ENCODE measurements at places on chromosomes 5 and 9.

- DNase-seq = no peak
These were observed 5.4 kb downstream of the ROPN1L start for GRCh38 chr5:10447041-10447440.

- DNase-seq = peak; percentile 69
These were observed 30.5 kb downstream of the COL27A1 start for GRCh38 chr9:114185570-114186490.

- no peak for DNase-seq
These were observed 2.3 kb upstream of the CD274 start for GRCh38 chr9:5448016-5448415.

- no peak for DNase-seq
These were observed 219.1 kb upstream of the OTULINL start for GRCh38 chr5:14362491-14362890.

DNA sequence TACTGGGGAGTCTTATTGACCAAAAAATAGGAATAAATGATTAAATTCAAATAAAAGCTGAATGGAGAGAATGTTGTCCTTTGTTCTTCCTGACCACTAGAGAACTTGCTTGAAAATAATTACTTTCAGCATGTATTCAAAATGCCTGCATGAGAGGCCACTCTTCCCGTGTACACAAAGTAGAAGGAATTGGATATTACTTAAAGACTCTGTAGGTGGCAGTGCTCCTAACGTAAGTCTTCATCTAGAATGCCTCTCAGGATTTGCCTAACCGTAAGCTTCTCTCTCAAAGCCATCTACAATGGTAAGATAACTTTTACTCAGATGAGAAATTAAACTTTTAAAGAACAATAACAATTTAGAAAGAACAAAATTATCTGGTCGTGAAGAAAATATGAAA lies 620.0 kb upstream of the CCNG1 start:
- no peak for DNase-seq

- no peak for DNase-seq
These were observed 183.9 kb upstream of the OTULINL start for GRCh38 chr5:14397717-14398116.

DNA sequence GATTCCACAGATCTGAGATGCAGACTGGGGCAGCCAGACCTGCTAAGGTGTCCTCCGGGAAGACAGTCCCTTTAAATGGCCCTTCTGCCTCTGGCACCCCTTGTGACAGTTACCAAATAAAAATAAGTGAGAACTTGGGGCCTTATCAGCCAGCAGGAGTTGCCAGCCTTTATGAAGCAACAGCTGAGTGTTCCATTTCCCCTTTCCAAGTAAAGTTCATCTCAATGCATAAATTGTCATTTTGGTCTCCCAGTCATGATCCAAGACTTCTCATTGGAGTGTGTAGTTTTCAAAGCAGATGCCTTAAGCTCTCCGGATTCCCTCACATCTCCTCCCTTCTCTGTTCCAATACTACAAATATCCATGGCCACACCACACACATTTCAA lies 4.1 kb downstream of the PTCH1 start:
- no peak for DNase-seq

- DNase-seq = no peak
These were observed 12.6 kb upstream of the DHFR start for GRCh38 chr5:80667384-80667783.

GRCh38 chr9:72476617-72477437 lies 44.6 kb upstream of the TMC1 start:
- DNase-seq = peak; percentile 62

GRCh38 chr9:107460153-107461023 lies 29.2 kb downstream of the KLF4 start:
- DNase-seq = peak; percentile 66

DNA sequence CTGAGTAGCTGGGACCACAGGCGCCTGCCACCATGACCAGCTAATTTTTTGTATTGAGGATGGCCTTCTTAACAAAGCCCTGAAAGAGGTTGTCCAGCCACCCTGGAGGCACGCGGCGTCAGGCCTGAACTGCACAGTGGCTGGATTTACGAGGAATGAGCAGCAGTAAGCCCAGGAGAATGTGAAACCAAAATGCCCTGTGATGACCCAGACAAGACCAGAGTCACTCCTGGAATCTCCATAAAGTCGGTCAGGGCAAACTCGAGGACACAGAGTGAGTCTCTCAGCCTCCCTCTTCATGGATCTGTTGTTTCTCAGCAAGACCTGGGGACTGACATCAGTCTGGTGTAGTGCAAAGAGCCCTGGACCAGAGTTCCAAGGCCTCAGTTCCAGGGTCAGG lies 53.2 kb upstream of the C5orf58 start:
- DNase-seq = peak; percentile 61

- no peak for DNase-seq
These were observed 25.7 kb upstream of the IL9 start for GRCh38 chr5:135921388-135921787.

- DNase-seq = no peak
These were observed 2.3 kb downstream of the IL4 start for GRCh38 chr5:132675936-132676689.

- no peak for DNase-seq
These were observed 192.6 kb downstream of the ESM1 start for GRCh38 chr5:54792611-54793404.

GRCh38 chr5:45521067-45521466 lies 175.1 kb downstream of the HCN1 start:
- peak; percentile 58 for DNase-seq

DNA sequence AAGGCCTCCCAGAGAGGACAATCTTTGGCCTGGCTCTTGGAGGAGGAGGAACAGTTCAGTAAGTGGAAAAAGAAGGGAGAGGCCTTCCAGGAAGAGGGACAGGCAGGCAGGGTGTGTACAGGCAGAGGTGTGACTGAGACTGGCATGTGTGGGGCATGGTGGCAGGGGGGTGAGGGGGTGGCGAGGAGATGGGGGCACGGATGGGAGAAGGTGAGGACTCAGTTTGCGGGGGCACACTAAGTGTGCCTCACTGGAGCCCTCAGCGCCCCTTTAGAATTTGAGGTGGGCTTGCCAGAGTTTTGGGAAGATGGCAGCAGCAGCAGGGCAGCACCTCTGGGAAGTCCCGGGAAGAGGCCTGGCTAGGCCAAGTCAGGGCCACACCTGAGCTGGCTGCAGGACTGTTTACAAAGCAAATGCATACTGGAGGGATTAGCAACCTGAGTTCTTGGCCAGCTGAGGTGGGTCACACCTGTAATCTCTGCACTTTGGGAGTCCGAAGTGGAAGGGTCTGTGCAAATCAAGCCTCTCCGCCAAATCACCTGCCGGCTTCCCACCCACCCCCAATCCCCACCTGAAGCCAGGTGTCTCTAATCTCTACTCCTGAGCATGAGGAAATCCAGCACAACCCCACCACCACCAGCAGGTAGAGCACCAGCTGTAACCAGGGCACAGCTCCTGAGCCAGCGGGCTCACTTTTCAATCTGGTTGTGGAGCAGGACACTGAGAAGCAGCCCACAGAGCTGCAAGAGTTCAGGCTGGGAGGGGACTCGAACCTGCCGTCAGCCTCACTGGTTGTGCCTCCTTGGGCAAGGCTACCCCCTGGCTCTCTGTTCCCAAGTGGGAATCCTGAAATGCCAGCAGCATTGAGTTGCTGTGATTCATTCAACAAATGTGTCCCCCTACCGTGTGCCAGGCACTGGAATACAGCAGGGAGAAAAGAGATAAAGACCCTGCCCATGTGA lies 10.2 kb upstream of the GABRP start:
- no peak for DNase-seq

GRCh38 chr5:81778642-81779041 lies 27.7 kb upstream of the SSBP2 start:
- DNase-seq = no peak

DNA sequence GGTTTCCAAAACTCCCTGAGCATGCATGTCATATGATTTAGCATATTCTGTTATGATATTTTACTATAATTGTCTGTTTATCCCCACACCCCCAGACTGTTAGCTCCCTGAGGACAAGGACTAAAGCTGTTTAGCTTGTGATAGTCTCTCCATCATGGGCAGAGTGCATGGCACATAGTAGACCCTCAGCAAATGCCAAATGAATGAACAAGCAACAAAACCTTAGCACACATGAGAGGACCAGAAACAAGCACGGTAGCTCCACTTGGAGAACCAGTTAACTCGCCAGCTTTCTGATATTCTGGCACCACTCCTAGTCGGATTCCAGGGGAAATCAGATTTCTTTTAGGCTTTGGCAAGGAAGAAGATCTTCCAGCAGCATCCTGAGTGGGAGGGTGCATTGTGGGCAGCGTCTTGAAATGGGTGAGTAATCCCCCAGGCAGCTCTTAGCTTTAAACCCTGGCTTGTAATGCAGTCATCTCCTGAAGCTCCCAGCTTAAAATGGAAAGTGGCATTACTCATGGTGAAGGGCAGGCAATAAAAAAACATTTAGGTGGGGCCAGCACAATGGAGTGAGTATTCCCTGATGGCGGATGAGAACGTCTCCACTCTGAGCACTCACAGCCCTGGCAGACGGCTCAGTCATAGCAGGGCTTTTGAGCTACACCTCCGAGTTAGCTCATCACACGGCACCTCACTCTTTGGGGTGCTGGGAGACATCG lies 41.1 kb downstream of the FGF1 start:
- DNase-seq = peak; percentile 52

DNA sequence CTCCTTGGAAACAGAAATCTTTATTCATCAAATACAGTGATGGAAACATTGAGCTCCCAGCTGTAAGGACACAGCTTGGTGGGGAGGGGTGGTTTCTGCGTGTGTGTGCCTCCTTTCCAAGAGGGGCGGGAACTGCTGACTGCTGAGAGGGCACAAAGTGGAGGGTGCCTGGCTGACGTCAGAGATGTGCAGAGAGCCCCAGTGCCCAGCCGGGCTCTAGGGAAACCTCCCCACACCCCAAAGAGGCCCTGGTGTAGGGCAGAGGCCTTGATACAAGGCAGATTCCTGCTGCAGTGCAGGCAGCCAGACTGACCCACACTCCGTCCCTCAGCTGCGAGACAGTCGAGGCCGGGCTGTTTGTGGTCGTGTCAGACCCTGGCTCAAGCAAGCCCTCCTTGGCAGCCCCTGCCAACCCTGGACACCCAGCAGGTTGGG lies 191.0 kb downstream of the CACNA1B start:
- no peak for DNase-seq

DNA sequence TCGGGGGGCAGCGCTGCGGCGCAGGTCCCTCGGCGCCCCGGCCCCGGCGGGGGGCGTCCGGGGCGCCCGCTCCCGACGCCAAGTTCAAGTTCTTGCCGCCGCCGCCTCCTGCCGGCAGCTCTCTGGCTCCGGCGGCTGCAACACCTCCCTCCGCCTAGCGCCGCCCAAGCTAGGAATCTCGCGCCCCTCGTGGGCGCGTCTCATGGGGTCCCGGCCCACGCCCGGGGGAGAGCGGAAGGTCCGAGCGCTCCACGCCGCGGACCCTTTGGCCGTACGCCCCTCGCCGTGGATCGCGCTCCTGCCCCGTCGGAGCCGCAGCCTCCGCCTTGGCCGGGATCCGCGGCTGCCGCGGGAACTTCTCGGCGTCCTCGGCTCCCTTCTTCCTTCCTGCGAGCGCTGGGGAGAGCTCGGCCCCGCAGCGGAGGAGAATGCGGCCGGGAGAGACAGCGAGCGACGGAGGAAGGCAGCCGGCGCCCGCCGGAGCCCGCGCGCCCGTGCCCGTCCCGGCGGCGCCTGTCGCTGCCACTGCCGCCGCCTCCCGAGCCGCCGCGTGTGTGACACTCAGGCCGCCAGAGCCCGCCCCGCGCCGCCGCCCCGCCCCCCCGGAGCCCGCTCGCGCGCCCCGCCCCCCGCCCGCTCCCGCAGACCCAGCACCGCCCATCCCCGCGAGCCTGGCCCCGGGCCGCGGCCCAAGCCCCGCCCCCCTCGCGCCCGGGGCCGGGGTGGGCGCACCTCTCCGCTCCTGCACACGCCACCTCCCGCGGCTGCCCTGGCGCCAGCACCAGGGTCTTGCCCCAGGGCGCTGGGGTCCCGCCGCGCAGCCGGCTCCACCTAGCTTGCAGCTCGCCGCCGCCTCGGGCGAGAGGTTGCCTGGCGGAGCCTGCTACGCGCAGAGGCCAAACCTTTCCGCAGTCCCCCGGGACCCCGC lies at the start of gene SHB:
TSS of gene SHB (minus strand) at position 527 of the 928 bp plus-strand sequence. CDS start 582 bp downstream, outside the sequence.
- peak; percentile 98 for DNase-seq

- no peak for DNase-seq
These were observed 19.6 kb downstream of the ZNF608 start for GRCh38 chr5:124726631-124727362.

DNA sequence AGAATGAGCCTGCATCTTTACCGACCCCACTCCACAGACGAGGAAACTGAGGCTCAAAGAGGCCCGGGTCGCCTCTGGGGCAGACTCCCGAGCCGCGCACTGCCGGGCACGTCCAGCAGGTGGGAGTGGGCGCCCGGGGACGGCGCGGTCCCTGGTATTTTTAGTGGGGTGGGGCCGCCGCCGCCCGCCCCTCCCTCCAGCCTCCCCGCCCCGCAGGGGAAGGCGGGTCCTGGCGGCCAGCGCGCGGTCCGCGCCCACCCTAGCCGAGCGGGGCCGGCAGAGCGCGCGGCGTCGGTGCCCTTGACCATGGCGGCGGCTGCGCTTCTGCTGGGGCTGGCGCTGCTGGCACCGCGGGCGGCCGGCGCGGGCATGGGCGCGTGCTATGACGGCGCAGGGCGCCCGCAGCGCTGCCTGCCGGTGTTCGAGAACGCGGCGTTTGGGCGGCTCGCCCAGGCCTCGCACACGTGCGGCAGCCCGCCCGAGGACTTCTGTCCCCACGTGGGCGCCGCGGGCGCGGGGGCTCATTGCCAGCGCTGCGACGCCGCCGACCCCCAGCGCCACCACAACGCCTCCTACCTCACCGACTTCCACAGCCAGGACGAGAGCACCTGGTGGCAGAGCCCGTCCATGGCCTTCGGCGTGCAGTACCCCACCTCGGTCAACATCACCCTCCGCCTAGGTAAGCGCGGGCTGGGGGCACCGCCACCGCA lies at the start of gene LAMC3:
TSS of gene LAMC3 (plus strand) at position 266 of the 710 bp plus-strand sequence. CDS start at position 307, 41 bp downstream.
- DNase-seq = no peak

DNA sequence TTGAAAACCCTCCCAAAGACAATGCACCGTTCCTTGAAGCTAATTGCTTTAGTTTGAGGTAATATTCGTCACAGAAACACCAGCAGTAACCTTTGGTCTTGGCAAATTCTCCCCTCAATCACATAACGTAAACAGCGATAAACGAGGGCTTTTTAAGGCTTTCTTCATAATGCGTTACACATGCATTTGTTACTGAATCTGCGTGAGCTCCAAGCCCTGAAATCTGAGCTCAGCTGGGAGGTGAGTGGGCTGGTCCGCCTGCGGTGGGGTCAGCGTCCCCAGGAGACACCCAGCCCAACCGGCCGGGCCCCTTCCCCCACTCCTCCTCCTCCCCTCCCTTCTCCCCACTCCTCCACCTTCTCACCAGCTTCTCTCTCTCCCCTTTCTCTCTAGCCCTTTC lies 91.1 kb downstream of the BARX1 start:
- DNase-seq = no peak
